CMK (cell line): ENCODE measurements at places on chromosomes 1 and 21.

DNA sequence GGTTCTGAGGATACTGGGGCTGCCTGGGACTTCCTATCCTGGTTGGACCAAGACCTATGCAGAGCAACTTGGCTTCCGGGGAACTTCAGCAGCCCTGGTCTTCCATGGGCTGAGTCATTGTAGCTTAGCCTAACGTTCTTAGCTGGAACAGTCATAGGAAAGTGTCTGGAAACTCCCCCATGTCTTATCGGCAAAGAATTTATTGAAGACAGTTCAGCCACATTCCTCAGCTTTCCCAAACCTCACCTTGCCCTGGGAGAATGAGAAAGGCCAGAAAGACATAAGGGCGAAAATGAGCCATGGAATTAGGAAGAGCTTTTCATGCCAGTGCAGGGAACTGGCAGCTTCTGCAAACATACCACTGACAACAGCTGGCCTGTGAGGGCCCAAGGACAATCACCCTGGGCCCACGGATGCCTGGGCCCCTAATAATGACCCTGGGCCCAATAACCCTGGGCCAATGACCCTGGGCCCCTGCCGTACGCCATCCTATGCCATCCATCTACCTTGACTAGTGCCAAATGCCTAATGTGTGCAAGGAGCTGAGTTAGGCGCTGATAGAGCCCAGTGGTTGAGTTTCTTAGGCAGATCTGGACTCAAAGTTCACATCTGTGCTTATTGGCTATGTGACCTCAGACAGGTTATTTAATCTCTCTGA is 114.4 kb upstream of the GADD45A start:
- no peak for DNase-seq

- no peak for DNase-seq
These were observed 13.7 kb upstream of the IGFN1 start for GRCh38 chr1:201176940-201177339.

GRCh38 chr1:100585786-100586185 is 47.8 kb downstream of the GPR88 start:
- no peak for DNase-seq

DNA sequence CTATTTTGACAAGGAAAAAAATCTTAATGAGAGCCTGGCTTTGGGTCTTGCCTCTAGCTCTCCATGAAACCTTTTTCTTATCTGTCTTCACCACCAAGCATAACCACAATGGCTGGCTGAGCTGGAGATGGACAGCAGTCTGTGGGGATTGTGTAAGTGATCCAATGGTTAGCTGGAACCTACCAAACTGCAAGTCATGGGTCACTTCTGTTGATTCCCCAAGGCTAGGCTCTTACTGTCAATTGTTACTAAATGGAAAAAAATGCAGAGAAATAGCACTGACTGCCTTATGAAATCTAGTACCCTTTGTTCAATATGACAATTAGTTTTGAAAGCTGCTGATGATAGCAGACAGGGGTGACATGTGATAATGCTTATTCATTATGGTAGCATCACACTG is 359.0 kb downstream of the ST6GALNAC3 start:
- peak; percentile 11 for DNase-seq

- no peak for DNase-seq
These were observed 191.3 kb downstream of the BACH1 start for GRCh38 chr21:29490016-29490415.

- DNase-seq: peak; percentile 18
These were observed 34.0 kb downstream of the ST6GALNAC5 start for GRCh38 chr1:76901158-76901767.

GRCh38 chr1:63190171-63190570 is 132.2 kb upstream of the FOXD3 start:
- no peak for DNase-seq

DNA sequence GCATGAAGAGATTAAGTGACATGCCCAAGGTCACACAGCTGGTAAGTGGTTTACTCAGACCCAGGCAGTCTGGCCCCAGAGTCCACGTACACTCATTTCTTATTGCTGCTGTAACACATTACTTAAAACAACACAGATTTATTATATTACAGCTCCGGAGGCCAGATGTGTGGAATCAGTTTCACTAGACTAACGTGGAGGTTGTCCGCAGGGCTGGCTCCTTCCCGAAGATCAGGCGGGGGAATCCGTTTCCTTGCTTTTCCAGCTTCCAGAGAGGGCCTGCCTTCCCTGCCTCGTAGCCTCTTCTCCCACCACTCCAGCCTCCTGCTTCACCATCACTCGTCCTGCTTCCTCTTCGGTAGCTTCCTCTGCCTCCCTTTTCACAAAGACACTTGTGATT is 81.2 kb downstream of the KCNN3 start:
- DNase-seq: no peak

GRCh38 chr21:28663111-28663693 is 329.5 kb downstream of the LTN1 start:
- DNase-seq: no peak

DNA sequence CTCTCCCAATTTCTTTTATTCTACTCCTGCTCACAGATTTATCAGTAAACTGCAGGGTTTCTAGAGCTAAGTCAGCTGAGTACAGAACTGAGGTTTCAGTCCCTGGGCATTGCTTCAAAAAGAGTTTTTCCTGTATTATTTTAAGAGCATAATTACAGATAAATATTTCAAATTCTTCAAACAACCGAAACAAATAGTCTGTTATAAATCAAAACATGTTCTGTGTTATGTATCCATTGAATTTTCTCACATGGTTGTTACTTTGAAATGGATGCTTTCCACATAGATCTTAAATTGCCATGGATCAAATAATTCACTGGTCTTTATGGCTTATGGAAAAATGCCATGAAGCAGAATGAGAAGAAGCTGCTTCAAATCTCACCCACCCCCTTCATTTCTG is 64.5 kb downstream of the LRRC8C start:
- DNase-seq: no peak

- no peak for DNase-seq
These were observed 49.9 kb upstream of the CAPZB start for GRCh38 chr1:19535214-19535613.

DNA sequence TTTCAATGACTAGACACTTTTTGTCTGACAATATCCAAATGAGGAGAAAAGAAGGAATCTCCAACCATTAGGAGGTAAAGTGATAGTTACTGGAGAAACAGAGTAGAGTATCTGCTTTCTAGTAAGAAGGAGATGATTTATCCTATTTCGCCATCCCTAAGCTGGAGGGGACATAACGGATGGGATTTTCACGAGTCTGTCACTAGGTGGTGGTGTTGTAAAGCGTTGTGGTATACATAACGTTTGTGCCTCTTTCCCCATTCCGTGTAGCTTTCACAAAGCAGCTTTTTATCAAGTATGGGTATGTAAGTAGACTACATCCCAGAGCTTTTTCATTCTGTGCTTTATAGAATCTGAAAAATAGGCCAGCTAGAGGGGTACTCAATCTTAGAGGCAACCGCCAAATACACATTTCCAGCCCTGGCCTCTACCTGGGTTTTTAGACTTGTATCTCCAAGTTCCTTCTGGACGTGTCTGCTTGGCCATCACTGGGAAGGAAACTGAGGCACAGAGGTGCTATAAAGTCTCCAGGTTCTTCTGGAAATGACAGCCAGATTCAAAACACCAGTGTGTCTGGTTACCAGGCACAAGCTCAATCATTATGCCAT is 33.3 kb upstream of the FAM3B start:
- peak; percentile 25 for DNase-seq

DNA sequence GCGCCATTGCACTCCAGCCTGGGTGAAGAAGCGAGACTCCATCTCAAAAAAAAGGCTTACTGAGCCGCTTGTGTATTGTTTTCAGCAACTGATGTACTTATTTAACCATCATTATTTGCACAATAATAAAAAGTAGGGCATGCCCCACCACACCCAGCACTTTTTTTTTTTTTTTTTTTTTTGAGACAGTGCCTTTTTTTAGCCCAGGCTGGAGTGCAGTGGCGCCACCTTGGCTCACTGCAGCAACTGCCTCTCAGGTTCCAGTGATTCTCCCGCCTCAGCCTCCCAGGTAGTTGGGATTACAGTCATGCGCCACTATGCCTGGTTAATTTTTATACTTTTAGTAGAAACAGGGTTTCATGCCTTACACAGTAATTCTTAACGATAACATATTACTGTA is 12.2 kb upstream of the TRNAU1AP start:
- DNase-seq: no peak

DNA sequence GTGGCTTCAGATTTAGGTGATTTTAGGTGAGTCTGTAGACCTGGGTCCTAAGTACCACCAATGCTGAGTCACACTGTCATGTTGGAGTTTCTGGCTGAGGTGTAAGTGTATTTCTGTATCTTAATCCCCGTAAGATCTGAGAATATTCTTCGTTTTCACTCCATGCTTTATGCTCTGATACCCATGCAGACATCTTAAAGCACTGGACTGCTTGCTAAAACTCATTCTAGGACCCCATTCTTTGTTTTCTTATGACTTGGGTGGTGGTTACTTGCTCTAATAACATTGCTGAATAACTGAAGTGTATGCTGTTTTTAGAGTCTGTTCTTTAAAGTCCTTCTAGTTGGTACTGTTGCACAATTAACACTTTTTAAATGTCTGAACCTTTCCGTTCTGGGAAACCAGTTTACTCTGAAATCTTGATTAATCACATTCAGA is 36.6 kb downstream of the CDC42 start:
- no peak for DNase-seq

DNA sequence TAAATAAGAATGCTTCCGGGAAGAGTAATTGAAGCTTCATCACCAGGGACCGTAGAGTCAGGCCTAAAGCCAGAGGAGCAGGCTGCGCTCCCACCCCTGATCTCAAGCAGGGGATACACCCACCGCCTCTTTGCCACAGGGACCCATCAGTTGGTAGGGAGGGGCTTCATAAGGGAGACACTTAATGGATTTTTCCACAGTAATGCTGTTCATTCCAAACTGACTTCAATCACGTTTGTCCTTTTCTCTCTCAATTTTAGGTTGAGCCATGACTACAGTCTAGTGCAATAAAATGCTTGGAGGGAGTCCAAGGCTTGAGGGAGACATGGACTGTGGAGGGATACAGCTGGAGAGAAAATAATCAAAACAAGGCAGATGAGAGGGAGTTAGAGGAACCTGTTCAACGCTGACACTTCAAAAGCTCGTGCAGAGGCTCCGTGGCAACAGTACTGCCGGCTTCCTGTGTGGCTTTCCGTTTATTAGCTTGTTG is 111.5 kb downstream of the SEC16B start:
- DNase-seq: no peak

DNA sequence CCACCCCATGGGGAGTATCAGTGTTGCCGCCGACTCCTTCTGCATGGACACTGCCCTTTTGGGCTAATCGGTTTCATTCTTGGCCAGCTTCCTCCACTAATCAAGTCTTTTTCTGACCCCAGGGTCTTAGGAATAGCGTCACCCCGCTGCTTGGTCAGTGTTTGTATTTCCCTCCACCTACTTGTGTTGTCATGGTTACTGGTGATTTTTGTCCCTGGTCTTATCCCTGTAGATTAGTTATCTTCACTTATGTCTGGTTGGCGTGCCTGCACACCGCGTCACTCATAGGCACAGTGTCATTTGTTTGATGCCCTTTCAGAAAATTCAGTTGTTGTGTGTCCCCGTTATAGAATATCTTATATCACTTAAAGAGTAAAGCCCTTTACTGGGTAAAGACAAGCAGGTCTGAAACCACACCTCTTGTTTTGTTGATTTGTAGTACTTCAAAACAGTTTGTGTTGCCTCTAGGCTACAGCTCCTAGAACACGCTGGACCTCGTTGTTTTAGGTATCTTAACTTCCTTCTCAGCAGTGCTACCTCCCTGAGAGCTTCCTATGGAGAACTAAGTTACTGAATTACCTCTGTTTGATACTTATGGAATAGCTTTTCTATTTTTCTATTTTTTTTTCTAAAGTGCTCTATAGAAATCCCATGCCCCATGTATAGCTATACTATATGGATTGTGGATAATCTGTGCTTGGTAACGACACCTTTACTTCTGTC is 868 bp downstream of the PPP1R12B start:
- DNase-seq: no peak

DNA sequence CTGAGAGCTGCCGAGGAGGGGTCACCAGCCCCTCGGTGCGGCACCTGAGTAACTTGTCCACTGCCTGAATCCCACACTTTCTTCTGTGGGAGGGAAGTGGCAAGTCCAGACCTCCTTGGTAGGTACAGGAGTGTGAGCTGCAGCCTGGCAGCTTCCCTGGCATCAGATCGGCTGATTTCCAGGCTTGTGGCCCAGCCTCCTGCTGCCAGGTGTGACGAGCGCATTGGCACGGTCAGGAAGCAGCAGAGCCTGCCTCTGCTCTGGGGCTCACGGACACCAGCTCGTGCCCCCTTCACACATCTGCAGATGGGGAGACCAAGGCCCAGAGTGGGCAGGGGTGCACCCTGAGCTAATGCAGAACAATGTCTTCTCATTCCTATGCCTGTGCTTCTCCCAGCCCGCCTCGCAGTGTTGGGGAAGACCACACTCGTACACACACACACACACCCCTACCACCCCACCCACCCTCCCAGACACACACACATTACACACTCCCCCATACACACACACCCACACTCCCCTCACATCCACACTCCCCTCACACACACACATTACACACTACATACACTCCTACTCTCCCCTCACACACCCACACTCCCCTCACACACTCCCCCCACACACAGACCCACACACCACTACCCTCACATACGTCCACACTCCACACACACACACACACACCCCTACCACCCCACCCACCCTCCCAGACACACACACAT is 33.1 kb upstream of the SELENON start:
- no peak for DNase-seq

- DNase-seq: peak; percentile 59
These were observed 83.3 kb downstream of the CDC42BPA start for GRCh38 chr1:227234998-227235405.

GRCh38 chr21:35619184-35619583 is 441.1 kb downstream of the SETD4 start:
- no peak for DNase-seq

DNA sequence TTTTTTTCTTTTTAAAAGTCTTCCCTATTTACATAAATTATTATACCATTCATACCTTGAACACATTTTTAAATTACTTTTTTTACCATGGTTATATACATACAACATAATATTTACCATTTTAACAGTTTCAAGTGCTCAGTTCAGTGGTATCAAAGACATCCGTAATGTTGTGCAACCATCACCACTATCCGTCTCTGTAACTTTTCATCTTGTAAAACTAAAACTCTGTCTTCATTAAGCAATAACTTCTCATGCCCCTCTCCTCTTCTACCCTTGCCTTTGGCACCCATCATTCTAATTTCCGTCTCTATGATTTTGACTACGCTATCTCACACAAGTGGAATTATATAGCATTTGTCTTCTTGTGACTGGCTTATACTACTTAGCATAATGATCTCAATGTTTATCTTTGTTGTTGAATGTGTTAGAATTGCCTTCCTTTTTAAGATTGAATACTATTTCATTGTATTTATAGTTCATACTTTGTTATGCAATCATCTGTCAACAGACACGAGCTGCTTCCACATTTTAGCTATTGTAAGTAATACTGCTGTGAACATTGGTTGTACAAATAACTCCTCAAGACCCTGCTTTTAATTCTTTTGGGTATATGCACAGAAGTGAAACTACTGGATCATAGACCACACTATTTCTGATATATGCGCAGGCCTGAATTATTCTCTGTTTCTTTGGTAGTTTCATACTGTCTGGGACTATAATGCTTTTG is 689.5 kb upstream of the NCAM2 start:
- no peak for DNase-seq
